Daoy (cell line): ENCODE measurements at places on chromosomes 4 and X. TPM values are rescaled to one million over a fixed set of nuclear protein-coding genes. Genes with fewer than 3 reads are reported as not detected.

Gene ELOVL6
- total RNA-seq: 3.9 and 11.9 TPM in 2 replicates

Gene IL3RA
- not detected in 2 replicates for total RNA-seq

Gene LRPAP1
- total RNA-seq: 110 and 113 TPM in 2 replicates

Gene TNIP2
- 57.6 and 79.4 TPM in 2 replicates for total RNA-seq

Gene OPHN1
- total RNA-seq: 2.6 and 3.1 TPM in 2 replicates

Gene CYTL1
- 15.8 and 22.1 TPM in 2 replicates for total RNA-seq

Gene SPOCK3
- not detected in 2 replicates for total RNA-seq
